GDM1 (cell line): ENCODE measurements at places on chromosomes 5 and 9.

DNA sequence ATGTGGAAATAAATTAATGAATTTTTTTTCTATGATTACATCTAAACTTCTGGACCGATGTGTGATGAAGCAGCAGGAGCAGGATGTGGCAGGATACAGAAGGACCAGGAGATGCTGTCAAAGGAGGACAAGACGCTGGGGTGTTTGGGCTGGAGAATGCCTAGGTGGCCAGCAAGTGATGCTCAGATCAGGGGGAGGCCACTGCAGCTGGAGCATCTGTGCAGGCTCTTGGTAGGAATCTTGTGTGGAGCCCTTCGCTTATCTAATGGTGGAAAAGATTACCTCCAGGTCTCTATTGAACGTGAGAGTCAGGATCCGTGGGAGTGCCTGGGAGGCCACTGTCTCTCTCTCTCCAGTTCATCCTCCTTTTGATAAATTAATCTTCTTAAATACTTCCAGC, 79.8 kb downstream of the MRPL36 start:
- no peak for DNase-seq

DNA sequence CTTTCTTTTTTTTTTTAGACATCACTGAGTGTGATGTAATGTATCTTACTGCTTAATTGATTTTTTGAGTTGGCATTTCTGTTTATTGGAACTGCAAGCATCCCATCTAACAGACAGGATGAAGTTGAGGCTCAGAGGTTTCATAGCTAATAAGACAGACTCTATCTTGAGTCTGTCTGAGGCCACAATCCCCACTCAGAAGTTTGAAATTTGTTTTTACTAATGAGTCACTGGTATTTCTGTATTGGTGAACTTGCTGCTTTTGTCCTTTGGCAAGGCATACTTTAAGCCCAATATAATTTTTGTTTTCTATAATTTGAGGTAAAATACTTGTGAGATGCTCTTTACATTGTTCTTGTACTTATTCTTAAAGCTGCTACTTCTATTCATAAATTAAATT, 491.2 kb downstream of the PSAT1 start:
- no peak for DNase-seq

- DNase-seq = no peak
Measured at GRCh38 chr9:132969783-132970182, 8.7 kb upstream of the GFI1B start.

GRCh38 chr9:69667306-69667705, 4.9 kb downstream of the APBA1 start:
- DNase-seq = no peak

DNA sequence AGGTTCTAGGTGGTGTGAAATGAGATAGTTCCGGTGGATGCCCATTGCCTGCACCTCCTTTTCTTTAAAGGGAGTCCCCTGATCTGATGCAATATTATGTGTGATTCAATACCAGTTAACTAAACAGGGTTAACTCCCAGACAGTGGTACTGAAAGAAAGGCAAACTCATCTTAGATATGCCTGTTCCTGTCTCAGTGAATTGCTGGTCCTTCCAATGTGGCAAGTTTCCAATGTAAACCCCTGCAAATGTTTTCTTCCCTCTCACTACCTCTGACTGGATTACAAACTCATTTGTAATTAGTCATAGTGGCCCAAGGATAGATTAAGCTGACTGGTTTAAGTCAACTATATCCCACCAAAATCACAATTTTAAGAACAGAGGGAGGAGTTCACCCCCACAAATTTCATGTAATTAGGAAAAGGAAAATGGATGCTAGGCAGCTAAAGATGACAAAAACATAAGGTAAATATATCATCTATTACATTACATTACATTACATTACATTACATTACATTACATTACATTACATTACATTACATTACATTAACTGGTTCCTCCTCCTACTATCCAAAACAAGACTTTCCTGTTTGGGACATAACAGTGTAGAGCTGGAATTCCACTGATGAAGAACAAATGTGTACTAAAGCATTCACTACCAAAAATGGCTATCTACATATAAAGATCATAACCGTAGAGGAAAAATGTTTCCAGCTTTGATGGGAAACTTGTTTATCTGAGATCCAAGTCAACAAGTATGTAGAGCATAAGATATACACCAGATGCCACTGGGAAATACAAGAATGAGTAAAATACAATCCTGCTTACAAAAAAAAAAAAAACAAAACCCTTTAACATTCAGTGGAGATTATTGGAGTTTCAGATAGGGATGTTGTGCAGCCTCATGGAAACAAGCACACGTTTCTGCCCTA, 121.5 kb upstream of the SNX2 start:
- no peak for DNase-seq

DNA sequence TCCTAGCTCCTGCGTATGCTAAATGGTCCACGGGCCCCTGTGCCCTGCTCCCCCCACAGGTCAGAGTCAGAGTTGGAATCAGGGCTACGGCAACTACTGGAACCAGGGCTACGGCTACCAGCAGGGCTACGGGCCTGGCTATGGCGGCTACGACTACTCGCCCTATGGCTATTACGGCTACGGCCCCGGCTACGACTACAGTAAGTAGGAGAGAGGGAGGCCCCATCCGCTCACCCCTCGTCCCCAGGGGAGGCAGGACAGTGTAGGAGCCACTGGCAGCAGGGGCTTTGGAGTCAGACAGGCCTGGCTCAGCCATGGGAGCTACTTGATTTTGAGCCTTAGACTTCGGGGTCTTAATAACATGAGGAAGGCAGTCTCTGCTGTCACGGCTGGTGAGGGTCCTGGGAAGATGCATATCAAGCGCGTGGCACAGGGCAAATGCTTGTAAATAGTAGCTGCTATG, 5.8 kb downstream of the HNRNPAB start:
- DNase-seq = no peak

GRCh38 chr9:91164724-91165520, 196.8 kb downstream of the AUH start:
- peak; percentile 93 for DNase-seq

DNA sequence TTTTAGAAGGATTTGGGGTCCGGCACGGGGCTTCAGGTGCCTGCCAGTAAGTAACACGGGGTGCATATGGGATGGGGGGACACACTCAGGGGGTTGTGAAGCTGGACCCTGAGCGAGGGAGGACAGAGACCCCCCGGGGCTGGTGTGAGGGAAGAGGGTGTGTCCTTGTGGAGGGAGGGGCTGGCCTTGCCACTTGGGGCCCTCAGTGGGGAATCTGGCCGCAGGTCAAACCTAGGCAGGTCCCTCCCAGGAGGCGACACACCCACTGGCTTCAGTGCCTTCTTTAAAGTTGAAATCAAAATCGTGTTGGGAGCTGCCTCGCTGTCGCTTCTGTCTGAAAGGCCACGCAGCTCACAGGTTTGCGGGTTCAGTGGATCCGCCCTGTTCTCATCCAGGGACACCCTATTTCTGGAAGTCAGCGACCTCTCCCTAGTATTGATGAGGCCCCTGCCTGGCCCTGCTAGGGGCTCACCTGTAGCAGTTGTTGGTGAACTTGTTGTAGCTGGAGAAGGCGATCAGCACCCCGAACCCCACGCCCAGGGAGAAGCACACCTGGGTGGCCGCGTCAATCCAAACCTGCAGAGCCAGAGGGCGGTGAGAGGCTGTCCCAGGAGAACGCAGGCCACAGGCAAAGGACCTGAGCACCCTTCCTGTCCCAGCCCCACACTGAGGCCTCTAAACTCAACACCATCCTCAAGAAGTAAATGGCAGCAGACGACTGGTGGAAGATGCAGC, 29.4 kb downstream of the SLC6A3 start:
- no peak for DNase-seq

DNA sequence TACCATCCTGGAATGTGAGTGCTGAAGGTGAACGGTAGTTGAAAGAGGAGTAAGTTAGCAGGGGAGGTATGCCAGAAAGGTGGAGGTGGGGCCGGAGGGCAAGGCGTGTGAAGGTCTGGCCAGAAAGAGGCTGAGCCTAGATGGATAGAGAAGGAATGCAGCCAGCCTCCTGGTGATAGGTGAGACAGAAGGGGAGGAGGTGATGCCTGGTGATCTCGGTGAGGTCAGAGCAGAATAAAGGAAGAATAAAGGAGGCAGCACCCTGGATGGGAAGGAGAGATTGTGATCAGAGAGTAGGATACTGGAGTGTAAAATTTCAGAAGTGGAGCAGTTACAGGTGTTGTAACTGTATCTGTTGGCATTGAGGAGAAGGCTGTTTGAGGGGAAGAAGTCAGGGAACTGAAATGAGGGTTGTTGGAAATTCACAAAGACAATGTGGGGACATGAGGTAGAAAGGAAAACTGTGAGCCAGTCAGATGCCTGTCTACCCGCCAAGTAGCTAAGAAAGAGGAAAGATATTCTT, 2.0 kb downstream of the GNG10 start:
- DNase-seq = no peak

- no peak for DNase-seq
Measured at GRCh38 chr5:97097326-97098230, 44.8 kb downstream of the LIX1 start.

DNA sequence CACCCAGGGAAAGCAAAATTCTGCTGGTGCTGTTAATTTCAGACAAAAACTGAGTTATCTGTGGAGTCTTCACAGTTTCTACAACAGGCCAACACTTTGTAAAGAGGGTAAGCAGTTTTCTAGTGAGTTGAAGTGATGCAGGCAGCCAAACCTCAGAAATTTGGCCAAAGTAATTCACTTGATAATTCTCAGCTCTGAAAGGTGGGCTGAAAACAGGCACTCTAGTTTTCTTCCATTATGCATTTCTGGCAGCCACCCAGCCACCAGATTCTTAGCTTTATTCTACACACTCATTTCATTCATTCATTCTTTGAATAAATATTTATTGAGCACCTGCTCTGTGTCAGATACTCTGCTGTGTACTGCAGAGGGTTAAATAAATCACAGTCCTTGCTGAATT, 184.2 kb downstream of the RAB3C start:
- no peak for DNase-seq

GRCh38 chr5:320524-321229, 837 bp upstream of the AHRR start:
- DNase-seq = no peak
